ELR (cell line): ENCODE measurements at places on chromosomes 11 and 22.

DNA sequence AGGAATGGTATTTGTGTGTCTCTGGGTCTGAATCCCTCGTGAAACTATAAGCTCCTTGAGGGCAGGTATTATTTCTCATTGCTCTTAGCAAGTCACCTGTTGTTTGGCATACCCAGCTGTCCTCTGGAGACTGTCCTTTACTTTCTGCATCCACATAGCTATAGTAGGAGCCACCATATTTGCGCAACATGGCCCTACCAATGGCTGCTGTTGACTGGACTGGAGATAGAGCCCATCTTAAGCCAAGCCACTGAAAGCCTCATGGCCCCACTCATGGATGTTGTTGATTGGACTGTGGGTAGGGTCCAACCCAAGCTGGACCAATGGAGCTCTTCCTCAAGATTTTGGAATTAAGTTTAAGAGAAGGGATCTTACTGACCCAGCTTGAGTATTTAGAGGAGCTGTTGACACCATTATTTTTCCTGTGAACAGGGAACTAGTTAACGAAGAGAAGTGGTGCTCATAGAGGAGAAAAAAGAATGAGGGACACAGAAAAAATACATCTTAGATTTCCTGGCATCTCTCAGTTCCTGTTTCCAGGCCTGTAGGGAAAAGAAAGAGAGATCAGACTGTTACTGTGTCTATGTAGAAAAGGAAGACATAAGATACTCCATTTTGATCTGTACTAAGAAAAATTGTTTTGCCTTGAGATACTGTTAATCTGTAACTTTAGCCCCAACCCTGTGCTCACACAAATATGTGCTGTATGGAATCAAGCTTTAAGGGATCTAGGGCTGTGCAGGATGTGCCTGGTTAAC, 47.2 kb downstream of the LRRC74B start:
- DNase-seq = no peak

GRCh38 chr11:103924166-103925013, 112.0 kb upstream of the DDI1 start:
- no peak for DNase-seq

- no peak for DNase-seq
These were observed 10.9 kb upstream of the FCHSD2 start for GRCh38 chr11:73152861-73153483.

GRCh38 chr11:131975619-131976018, 605.2 kb downstream of the NTM start:
- no peak for DNase-seq

GRCh38 chr11:110774138-110775014, 62.1 kb upstream of the ARHGAP20 start:
- peak; percentile 1 for DNase-seq

GRCh38 chr11:66922551-66922950, 35.6 kb downstream of the PC start:
- no peak for DNase-seq

- no peak for DNase-seq
These were observed 2.6 kb upstream of the SH3BP1 start for GRCh38 chr22:37636949-37637273.

- peak; percentile 88 for DNase-seq
These were observed 39.7 kb upstream of the AKIP1 start for GRCh38 chr11:8871171-8871775.

- DNase-seq = no peak
These were observed 2.6 kb downstream of the TH start for GRCh38 chr11:2169005-2169378.

- DNase-seq = no peak
These were observed 413.9 kb downstream of the TENM4 start for GRCh38 chr11:79026803-79027445.

GRCh38 chr11:85828640-85828978, 17.7 kb upstream of the SYTL2 start:
- DNase-seq = no peak

DNA sequence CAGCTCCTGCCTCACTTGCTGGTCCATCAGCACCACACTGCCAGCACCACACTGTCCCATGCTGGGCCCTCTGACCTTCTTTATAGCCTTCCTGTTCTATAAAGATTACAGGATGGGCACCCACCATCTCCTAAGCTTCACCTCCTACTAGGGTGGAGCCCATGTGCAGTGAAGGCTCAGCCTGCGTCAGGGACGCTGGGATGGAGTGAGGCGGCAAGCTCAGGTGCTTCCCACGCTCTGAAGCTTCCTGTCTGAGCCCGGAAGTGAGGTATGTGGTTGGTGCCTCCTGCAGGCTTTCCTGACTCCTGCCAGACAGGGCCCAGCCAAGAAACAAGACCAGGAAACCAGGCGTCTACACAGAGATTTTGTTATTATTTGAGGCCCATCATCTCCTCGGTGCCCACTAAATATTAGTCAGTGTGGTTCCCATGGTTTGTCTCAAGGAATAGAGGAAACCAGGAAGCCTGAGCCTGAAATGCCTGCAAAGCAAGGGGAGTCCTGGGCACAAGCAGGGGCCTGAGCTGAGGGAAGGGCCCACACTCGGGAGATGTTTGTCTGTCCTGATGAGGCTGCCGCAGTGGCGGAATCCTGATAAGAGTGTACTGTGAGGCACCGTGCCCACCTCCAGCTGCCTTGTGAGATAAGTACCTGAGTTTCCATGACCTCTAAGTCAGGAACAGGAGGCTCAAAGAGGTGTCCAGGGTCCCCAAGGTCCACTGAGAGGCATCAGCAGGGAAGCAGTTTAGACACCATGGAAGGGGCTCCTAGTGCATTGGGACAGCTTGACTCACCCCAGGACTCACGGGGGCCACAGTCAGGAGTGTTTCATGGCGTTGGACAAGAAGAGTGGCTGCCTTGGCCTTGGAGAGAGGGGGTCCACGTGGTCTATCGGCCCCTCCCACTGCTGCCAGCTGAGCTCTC, 22.0 kb downstream of the RSPH14 start:
- DNase-seq = no peak

- DNase-seq = peak; percentile 79
These were observed 862 bp downstream of the TPP1 start for GRCh38 chr11:6618117-6619003.

DNA sequence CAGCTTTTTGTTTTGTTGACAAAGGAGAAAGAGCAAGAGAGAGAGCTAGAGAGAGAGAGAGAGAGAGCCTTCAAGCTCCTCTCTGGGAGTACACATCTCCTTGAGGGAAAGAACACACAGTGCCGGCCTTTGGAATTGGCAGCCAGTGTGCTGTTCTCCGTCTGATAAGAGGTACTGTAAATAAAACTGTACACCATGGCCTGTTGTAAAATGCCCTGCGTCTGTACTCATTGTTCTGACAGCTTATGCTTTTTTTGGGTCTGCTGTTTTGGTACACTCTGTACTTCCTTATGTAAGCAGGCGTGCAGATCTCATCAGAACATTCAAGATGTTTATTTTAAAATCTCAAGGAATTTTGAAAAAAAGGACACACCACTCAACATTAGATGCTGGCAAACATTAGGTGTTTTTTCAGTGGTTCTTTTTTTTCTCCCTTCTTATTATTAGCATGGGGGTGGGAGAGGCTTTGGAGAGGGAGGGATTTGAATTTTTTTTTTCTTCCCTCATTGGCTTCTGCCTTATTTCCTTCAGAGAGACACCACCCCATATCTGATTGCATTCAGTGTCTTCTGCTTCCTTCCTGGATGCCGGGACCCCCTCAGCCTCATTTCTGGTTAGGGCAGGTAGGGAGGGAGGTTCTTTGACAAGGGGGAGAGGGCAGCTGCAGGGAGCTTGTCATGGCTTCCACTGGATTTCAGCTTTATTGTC, 116.8 kb upstream of the NNMT start:
- no peak for DNase-seq
